ENCODE measurements at places on chromosomes 12 and 14.

- no peak for DNase-seq
Observed at GRCh38 chr12:73221398-73221797, 949.2 kb downstream of the TRHDE start.

DNA sequence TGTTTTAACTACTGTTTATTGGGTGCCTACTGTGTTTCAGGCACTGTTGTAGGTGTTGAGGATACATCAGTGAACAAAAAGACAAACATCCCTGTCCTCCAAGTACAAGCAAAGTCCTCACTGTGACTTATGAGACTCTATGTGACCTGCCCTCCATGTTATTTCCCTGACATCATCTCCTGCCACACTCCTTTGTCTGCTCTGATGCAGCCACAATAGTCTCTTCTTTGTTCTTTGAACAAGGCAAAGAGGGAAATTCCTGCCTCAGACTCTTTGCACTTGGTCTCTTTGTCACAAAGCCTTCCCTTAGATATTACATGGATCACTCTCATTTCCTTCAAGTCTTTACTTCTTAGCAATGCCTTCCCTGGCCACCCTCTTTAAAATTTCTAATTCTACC is 240.1 kb upstream of the SRRM4 start:
- DNase-seq = no peak

- DNase-seq = no peak
Observed at GRCh38 chr14:23556700-23557440, 799 bp downstream of the THTPA start.

DNA sequence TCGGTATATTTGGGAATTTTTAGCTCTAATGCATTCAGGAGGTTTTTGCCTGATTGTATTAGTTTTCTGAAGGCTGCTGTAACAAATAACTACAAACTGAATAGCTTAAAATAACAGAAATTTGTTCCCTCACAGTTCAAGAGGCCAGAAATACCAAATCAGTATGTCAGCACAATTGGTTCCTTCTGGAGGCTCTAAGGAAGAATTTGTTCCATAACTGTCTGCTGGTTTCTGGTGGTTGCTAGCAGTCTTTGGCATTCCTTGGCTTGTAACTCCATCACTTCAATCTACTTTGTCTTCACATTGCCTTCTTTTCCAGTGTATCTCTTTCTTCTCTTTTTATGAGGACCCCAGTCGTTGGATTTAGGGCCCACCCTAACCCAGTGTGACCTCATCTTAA is 21.3 kb downstream of the TMTC3 start:
- DNase-seq = no peak

- no peak for DNase-seq
Observed at GRCh38 chr12:53870117-53870516, 68.5 kb upstream of the HOXC13 start.

Data from ureter (tissue), 1 donor.